DMS153 (cell line): ENCODE measurements at places on chromosomes 11 and 22.

DNA sequence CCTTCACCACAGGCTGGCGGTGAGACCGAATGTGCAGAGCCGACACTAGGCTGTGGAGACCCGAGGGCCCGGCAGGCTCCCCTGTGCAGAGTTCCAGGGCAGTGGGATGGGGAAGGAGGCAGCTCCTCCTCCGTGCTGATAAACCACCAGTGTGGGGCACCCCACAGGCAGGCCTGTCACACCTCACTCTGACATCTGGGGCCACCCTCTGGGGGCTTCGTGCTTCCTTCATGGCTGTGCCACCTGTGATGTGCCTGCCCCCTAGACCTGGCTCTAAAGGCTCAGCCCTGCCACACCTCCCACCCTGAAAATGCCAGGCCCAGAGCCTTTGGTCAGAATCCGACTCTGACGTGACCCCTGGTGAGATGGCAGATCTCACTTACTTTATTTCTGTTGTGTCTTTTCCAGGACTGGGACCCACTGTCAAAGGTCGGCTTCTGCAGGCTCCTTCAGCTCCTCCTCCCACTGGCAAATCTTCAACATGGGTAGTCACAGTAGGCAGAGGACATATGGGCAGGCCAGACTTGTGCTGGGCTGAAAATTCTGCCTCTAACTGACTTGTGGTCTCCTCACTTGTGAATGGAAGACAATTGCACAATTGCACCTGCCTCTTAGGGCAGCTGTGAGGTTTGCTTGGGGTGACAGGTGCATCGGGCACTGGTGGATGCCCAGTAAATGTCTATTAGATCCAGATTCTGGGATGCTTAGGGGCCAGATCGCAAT is 46.2 kb upstream of the TSKU start:
- DNase-seq, result no peak

- no peak for DNase-seq
Observed at GRCh38 chr11:66264914-66265313, 3.5 kb upstream of the RAB1B start.

GRCh38 chr11:74701351-74701750 is 29.9 kb downstream of the CHRDL2 start:
- DNase-seq, result no peak

DNA sequence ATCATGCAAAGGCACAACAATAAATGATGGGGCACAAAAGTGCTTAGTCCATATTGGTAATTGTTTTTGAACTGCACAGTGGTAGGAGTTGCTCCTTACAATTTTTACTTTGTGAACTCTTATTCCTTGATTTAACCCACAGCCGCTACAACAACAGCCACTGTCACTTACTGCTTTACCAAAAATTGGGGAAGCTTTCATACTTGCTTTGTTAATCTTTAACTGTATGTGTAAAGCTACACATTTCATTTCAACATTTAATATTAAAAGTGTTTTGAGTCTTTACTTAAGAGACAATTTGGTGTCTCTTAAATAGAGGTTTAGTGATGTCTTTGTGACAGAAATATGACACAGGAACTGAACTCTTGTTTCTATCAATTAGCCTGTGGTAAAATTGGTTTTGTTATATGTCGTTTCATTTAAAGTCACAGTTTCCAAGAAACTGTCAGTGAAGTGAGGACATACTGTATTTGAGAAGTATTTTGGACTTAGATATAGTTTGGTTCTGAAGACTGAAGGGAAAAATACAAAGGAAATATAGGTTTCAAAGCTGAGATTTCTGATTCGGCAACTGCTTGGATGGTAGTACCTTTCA is 6.5 kb upstream of the IL18BP start:
- DNase-seq, result no peak

DNA sequence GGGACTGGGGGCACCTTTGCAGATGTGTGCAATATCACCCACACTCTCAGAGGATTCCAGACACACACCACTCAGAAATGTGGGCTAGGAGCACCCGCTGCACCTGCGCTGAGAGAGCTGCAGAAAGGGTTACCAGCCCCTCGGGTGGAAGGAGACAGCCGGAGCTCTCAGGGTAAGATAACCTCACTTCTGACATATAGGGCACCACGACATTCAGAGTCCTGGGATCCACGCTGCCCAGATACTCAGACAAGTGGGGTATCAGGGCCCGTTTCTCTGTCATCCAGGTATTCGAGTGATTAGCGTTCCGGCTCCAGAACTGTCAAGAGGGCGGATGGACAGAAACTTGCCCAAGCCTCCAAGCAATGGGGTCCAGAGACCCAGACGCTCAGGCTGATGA is 6.2 kb upstream of the SYT8 start:
- DNase-seq, result no peak
